T1000 (cell line): ENCODE measurements at places on chromosomes 12 and 14.
A peak's percentile ranks its signal among the peaks of the same experiment; 100 is the strongest.

GRCh38 chr12:85356596-85357385 lies 76.8 kb downstream of the ALX1 start:
- no peak for DNase-seq

GRCh38 chr14:56147986-56148901 lies 30.0 kb downstream of the PELI2 start:
- no peak for DNase-seq

GRCh38 chr12:113180333-113180732 lies 4.9 kb downstream of the DDX54 start:
- DNase-seq, result no peak

DNA sequence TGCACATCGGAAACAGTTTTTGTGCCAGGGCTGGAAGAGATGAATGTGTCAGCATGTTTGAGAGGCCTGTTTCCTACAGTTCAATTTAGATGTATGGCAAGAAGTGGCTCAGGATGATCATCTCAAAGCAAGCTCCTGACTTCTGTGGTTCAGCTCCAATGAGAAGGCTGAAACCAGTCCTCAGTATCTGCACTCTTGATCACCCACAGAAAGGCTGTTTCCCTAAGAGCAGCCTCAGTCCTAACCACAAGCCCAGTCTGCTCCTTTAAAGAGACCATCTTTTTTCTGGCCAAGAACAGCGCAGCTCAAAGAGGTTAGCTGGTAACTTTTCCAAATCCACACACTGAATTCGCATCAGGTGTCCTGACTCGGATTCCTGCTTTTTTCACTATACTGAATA lies 19.2 kb downstream of the CSRP2 start:
- DNase-seq, result no peak

GRCh38 chr12:39813776-39814175 lies 194.2 kb upstream of the ABCD2 start:
- no peak for DNase-seq

- DNase-seq, result no peak
These were observed 76.4 kb downstream of the LRRC74A start for GRCh38 chr14:76902591-76902990.

DNA sequence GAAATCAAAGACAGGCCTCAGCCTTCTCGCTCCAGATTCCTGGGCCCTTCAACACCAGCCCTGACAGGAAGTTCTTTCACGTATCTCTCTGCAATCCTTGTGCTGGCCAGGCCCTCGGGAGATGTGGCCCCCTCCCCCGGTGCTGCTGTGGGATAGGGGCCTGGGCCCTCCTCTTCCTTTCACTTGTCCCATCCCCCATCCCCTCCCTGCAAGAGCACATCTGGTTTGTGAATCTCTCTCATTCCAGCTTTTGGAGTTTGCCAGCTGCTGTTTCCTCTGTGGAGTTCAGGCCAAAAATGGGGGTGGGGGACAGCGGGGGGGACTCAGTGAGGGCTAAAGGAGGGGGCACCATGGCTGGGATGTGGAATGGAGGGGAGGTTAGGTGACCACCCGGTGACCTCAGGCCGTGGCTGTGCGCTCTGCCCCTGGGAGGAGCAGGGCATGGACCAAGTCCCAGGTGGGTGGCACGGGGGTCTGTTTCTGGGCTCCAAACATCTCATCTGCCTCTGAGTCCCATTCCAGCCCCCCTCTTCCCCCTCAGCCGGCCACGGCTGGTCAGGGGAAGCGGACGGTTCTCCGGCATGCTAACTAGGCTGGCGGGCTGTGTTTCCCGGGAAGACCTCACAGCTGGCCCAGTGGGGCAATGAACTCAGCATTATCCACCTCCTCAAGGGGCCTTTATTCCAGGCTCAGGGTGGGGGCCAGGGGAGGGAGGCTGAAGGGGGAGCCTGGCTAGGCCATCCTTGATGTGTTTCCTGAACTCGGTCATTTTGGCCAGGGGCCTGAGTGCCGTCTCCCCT lies 7.4 kb downstream of the LRP1 start:
- no peak for DNase-seq

- no peak for DNase-seq
These were observed 143.5 kb downstream of the SCARB1 start for GRCh38 chr12:124720004-124720680.

DNA sequence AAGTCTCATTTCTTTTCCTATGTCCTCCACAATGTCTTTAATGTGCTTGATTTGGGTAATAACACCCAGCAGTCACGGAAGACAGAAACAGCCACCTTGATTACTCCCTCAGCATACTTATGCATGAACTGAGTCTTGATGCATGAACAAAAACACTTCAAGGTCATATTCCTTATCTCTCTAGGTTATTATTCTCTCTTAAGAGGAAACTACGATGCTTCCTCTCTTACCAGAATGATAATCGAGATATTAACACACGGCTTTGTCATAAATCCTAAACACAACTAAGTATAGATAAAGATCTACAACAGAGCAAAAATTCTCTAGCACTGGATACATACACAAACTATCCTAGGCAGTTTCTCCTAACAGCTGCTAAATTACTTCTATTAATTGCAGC lies 583.5 kb upstream of the ATP2B1 start:
- DNase-seq, result no peak

GRCh38 chr14:59395672-59396071 lies 69.5 kb downstream of the GPR135 start:
- no peak for DNase-seq

DNA sequence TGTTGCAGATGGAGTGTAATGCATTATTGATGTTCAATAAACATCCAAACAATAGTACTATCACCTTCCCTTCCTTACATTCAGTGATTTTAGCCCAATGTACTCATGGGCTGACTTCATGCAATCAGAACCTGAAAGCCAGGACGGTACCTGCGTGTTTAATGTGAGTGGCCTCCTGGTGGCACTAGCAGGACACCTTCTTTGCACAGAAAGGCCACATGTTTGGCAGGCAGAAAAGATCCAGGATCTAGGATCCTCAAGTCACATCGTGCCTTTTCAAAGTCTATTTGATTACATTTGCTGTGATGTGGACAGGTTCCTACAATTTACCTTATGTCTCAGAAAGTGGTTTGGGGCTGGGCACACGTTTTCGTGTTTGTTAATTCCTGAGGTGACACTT lies 82.9 kb downstream of the NEDD1 start:
- DNase-seq, result peak; percentile 25

GRCh38 chr12:69331519-69331908 lies 16.7 kb upstream of the LYZ start:
- no peak for DNase-seq

DNA sequence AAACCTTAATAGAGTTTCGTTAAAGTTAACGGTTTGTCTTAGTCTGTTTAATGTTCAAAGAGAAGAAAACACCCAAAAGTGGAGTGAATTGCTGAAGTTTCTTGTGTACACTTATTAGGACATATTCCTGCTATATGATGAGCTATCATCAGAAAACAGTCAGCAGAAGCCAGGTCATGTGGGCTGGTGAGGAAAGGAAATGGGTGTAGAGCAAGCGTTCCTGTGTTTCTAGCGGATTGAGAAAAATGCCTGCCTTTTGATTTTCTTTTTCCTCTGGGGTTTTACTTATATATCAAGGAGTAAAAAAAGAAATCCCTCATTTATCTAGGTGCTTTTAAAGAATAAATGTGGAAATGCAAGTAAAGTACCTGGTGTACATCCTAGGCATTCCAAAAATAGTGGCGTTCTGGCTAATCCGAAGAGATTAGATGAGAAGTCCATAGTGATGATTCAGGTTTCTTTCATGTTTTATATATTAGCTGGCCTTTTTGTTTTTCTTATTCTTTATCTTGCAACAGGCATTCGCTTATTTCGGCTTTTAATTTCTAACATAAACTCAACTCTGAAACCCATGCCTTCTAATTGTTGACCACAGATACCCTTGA lies 50.7 kb downstream of the FLRT2 start:
- no peak for DNase-seq

- no peak for DNase-seq
These were observed 177.9 kb downstream of the APAF1 start for GRCh38 chr12:98823012-98823411.

DNA sequence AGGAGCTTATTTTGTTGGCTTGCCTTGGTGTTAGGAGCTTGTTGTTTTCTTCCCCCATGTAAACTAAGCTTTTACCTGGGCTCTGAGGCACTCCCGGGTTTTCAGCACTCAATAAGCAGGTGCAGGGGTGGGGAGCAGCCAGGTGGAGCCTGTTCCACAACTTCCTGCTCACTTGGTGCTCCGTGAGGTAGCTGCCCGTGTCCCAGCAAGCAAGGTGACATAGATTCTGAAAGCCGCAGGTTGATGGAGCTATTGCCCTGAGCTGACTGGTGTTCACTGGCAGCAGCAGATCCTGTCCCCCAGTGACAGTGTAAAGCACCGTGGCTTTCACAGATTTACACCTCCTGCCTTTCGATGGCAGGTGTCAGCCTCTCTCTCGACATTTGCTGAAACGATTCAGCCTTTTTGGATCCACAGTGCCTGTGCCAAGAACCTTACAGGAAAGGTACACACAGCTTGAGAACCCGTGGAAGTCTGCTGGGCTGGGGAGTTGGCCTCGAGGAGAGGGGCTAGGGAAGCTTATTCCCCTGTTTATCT lies 295.7 kb upstream of the FKBP4 start:
- no peak for DNase-seq

GRCh38 chr14:51855234-51855633 lies 5.2 kb upstream of the GNG2 start:
- DNase-seq, result no peak

DNA sequence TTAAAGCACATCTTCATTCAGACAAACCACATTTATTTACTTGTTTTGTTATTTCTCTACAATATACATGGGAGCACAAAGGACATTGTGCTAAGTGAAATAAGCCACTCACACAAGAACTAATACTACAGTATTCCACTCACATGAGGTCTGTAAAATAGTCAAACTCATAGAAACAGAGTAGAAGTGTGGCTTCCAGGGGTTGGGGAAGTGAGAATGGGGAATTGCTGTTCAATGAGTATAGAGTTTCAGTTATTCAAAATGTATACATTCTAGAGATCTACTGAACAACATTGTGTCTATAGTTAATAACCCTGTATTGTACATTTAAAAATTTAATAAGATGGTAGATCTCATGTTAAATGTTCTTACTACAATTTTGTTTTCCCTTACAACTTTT lies 88.8 kb downstream of the ATXN7L3B start:
- no peak for DNase-seq

DNA sequence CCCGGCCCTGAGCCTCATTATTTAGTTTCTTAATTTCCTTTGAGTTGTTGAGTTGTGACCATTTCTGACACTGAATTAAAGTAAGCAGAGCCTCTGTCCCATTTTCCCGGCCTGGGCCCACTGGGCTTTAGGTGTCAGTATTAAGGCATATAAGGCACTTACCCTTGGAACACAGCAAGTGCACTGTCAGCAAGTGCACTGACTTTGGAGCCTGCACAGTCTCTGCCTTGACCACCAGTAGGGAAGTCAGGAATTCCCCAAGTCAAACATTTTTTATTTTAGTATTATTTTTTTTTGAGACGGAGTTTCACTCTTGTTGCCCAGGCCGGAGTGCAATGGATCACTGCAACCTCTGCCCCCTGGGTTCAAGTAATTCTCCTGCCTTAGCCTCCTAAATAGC lies 56.6 kb downstream of the MAX start:
- DNase-seq, result no peak

DNA sequence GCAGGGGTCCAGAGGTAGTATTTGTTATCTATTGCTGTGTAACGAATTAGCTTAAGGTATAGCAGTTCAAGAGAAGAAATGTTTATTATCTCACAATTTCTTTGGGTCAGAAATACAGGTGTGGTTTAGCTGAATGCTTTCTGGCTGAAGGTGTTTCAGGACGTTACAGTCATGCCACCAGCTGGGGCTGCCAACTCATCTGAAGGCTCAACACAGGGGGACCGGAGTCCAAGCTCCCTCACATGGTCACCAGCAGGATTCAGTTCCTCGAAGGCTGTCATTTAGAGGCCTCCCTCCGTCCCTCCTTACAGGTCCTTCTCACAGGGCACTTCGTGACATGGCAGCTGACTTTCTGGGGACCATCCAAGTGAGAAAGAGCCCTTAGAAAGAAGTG lies 37.5 kb upstream of the SINHCAF start:
- DNase-seq, result no peak

DNA sequence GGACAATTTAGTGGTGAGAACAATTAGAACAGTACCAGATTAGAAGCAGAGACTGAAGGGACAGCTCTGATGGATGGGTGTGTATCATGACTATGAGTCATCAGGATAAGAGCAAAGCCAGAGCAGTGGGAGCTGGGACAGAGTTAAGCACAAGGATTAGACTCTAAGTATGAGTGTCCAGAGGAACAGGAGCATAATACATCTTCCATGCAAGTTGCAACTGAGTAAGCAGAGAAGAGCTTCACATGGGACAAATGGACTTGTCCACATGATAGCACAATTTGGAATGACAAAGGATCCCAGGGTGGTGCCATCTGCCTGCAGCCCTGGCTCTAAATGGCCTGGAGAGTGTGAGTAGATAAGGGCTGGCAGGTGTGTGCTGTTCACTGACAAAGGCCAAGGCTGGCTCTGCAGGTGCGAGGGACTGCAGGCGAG lies 226.4 kb upstream of the CAND1 start:
- DNase-seq, result no peak

DNA sequence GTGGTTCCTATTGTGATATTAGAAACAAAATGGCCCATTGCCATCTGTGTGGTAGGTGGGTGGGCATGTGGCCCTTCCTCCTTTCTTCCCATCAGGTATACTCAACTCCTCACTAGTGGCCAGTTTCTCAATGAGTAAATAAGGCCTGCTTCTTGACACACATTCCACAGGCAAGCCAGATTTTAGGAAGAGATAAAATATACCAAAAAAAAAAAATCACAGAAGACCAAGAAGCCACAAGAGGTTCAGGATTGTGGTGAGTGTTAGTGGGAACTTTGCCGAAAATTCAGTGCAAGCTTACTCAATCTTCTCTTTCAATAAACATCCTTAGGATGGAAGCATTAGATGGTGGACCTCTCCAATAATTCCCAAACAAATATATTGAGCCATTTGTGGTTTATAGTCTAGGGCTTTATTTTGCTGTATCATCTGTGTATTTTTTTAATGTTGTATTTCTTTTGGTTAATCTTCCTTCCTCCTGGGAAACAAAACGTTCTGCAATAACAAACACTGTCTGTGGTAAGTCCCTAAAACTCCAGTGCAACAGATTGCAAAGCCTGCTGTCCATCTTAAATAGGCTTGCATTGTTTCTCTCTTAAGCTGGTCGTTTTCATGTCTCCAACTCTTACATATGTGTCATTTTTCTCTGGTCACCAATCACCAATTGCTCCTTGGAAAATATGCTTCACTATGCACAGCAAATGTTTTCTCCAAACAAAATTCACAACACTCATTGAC lies 289.9 kb upstream of the KITLG start:
- no peak for DNase-seq

GRCh38 chr14:21902561-21903181 lies 229.1 kb upstream of the OR4E1 start:
- DNase-seq, result no peak

DNA sequence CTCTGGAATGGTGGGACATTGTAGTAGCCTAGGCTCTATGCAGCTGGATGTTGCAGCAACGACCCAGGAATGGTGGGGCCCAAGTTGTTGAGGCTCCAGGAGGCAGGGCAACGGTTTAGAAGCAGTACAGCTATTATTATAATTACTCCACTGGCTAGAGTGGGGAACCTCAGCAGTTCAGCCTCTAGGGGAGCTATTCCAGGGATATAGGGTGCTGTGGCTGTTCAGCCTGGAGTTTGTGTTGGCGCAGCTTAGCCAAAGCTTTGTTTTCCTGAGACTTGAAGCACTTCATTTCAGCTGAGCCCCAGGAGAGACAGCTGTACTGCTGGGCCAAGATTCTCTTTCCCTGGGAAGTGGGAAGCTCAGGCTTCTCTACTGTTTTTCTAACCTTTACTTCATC lies 1023.0 kb upstream of the ATXN7L3B start:
- DNase-seq, result no peak
